ENCODE measurements at places on chromosomes 1 and 21.

GRCh38 chr21:42581336-42581992, 67.8 kb downstream of the SLC37A1 start:
- no peak for DNase-seq

GRCh38 chr1:177424744-177425143, 254.0 kb downstream of the BRINP2 start:
- no peak for DNase-seq

GRCh38 chr1:5667513-5668325, 324.5 kb downstream of the NPHP4 start:
- no peak for DNase-seq

DNA sequence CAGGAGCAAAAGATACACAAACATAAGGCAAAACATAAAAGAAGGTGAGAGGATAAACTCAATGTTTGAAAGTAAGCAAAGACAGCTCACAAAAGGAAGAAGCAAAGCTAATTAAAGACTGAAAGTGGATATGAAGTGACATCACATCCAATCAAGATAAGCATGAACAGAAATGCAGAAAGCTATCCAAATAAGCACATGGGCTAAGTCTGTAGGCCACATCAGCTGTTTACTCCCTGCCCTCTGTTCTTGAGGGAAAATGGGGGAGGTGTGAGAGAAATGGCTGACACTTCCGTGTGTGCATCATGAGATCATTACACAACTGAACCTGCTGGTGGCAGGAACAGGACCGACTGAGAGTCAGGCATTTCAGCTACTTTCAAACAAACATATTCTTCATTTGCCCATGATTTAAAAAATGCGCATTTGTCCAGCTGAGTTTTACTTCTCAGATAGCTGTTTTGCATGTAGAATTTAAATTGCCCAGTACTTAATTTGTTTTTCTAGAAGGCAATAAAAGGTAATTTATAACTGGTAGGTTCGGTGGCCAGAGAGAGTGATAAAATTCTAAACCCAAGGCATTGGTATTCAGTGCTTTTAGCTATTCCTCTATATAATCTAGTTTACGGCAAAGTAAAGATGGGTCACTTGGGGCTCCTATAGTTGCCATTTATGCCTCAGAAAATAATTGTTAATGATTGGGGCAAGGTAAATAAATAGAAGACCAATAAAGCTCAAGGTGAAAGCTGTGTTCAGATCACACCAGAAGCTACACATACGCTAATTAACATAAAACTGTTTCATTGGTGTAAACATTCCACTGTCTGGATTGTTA, 27.2 kb upstream of the MAN1A2 start:
- DNase-seq = no peak

DNA sequence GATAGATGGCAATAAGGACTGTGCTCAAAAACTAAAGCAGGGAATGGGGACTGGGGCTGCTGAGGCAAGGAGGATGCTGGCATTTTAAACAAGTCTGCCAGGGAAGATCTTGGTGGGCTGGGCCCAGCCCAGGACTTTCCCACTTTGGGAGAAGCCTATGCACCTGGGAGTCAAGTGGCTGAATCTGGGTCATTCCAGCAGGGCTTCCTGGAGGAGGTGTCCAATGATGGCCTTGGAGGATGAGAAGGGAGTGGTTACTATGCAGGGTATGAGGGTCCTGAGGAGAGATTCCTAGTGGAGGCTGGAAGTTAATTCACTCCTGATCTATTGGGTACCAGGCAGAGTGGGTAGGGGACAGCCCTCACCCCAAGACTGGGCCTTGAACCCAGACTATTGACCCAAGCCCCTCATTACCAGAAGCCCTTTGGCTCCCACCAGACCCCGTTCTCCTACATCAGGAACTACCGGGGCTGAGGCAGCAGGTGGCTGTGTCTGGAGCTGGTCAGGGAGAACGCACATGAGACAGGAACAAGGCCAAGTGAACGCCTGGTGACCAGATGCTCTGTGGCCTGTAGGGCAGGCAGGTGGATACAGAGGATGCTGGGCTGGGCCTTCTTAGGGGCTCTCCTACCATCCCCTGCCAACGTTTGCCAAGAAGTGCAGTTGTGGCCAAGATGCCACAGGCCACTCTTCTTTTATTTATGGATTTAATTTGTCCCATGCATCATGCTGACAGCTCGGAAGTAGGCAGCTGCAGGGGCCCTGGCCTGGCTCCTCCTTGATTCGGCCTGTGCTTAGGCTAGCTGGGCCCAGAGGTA, 18.3 kb upstream of the LRP8 start:
- no peak for DNase-seq

DNA sequence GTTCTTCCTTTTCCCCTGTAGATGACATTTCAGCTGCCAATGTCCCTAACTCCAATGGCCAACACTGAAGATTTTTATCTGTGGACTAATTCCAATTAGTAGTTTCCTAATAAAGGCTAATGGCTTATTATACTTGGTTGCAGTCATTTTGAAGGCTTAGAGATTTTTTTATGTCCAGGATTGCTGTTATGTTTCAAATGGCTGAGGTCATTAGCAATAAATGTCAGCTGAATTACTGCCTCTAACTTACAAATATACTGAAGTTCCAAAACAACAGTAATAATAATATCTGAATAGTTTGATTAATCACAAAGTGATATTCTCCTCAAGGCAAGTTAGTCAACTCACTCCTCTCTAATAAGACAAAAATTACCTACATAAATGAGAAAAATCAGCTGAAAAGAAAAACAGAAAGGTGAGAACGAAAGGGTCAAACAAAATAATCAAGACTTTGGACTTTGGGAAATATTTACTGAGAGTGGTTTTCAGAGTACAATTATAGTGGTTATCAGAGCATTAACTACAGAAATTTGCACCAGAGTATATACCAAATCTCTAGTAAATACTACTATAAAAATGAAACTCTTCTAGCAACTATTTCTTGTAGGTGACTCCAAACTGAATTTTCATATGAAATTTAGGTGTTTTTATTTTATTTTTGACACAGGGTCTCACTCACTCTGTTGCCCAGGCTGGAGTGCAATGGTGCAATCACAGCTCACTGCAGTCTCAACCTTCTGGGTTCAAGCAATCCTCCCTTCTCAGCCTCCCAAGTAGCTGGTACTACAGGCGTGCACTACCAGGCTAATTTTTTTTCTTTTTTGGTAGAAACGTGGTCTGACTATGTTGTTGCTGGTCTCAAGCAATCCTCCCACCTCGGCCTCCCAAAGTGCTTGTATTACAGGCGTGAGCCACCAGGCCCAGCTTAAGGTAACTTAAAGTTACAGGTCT, 3.5 kb downstream of the ZZZ3 start:
- no peak for DNase-seq

DNA sequence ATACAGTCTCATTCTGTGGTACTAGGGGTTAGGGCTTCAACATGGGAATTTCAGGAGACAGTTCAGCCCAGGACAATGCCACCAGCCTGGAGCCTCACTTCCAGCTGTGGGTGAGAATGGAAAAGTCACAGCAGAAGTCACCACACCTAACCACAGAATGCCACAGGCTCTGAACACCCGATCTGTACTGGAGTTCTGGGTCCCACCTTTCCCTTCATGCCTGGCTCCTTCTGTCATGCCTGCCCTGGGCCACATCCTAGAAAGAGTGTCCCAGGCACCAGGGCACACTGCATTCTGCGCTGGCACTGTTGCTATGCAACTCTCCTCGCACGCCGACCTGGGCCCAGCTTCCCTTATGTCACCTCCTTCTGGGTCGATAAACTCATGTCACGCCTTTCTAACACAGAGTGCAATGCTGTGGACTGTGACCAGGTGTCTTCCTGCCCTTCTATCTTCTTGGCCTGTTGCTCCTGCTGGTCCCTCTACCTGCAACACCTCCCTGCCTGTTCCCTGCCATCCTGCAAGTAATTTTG, 21.2 kb downstream of the RCSD1 start:
- no peak for DNase-seq

GRCh38 chr1:165854101-165854845, 26.9 kb downstream of the UCK2 start:
- no peak for DNase-seq

DNA sequence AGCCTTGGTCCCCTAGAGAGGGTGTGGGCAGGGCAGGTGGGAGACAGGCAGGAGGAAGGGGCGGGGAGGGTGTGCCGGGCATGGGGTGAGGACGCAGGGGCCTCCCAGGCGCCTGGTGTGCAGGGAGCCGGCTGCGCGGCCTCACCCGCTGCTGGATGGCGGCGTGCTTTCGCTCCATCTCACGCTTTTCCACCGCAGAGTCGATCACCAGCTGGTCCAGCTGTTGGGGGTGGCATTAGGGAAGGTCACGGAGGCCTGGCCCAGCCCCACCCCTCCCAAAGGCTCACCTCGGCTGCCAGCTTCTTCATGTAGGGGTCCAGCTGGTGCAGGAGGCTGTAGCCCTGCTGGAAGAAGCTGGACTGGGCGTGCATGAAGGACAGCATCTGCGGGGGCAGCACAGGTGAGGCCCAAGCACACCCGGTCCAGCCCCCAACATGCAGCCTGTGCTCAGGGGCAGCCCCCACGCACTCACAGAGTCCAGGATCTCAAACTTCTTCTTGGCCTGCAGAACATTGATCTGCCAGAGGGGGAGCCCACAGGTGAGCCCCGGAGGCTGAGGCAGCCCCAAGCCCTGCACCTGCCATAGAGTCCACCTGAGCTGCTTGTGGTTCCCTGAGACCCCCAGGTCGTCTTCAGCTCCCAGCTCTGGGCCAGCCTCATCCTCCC, 7.9 kb downstream of the ACAP3 start:
- DNase-seq = no peak

DNA sequence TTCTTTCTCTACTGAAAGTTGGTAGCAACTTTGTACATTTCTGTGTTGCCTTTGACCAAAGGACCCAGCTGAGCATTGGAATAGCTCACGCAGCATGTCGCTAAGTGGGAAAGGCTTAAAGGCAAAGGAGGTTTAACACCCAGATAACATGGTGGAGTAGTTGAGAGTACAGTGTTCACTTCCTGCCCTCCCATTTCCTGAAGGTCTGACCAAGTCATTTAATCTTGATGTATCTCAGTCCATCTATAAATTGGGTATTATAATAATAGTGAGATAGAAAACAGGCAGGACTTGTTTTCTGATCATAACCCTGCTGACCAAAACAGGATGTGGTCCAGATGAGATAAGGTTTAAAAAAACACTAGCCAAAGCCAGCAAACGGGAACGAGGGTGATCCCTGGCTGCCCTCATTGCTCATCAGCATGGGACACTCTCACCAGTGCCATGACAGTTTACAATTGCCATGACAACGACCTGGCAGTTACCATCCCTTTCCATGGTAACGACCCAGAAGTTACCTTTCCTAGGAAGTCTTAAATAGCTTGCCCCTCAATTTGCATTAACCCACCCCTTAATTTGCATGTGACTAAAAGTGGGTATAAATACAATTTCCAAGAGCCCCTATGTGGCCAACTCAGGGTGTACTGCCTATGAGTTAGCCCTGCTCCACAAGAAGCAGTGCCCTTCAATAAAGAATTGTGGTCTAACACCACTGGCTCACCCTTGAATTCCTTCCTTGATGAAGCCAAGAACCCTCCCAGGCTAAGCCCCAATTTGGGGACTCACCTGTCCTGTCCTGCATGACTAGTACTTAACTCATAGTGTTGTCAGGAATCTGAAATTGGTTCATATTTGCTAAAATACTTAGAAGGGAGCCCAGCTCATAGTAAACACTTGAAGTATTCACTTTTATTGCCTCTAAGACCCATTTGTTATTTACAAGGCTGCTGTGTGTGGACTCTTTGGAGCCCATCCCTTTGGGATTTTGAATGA, 28.4 kb upstream of the FHAD1 start:
- no peak for DNase-seq

DNA sequence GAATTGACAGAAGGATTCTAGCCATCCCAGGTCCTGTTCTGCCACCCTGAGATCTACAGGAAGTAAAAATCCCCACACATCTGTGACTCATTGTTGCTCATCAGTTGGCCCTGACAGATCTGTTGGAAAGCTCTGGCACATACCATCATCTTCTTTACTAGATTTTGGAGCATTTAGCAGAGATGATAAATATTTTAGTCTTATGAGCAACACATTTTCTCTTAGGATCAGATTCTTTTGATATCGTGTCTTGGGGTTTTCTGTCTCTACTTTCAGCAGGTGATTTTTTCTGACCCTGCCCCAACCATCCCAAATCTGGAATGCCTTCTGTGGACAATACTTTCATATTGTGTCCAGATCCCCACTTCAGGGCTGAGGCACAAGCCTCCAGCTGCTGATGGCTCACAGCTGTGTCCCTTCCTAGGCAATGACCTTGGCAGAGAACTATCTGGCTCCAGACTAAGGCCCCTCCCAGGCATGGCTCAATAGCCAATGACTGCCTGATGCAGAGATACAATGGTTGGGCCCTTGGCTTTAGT, 102.8 kb downstream of the GDAP2 start:
- DNase-seq = peak; percentile 13

DNA sequence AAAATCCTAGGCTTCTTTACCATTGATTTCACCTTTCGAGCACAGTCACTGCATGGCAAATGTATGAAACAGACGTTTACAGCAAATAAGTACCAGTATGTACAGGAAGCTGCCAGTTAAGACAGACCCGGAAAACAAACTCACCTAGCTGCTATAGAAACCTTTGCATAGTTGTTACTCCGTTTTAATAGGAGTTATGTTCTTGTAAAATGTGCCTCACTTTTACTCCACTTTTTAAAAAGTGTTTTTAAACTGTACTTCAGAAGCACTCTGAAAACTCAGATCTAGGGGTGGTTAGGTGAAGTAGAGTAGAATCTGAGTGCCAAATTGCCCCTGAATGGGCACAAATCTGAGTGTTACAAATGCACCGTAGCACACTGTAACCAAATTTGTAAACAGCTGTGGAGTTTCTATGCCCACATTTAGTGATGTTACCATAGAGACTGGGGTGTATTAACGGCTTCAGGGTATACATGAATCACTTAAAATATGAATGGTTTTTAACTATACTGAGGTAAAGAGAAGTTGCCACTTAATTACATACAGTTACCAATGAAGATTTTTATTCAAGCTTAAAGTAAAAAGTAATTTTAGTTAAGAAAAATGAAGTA, 30.7 kb downstream of the CNIH4 start:
- DNase-seq = no peak

GRCh38 chr1:211825980-211826379, 4.6 kb downstream of the LPGAT1 start:
- DNase-seq = no peak

DNA sequence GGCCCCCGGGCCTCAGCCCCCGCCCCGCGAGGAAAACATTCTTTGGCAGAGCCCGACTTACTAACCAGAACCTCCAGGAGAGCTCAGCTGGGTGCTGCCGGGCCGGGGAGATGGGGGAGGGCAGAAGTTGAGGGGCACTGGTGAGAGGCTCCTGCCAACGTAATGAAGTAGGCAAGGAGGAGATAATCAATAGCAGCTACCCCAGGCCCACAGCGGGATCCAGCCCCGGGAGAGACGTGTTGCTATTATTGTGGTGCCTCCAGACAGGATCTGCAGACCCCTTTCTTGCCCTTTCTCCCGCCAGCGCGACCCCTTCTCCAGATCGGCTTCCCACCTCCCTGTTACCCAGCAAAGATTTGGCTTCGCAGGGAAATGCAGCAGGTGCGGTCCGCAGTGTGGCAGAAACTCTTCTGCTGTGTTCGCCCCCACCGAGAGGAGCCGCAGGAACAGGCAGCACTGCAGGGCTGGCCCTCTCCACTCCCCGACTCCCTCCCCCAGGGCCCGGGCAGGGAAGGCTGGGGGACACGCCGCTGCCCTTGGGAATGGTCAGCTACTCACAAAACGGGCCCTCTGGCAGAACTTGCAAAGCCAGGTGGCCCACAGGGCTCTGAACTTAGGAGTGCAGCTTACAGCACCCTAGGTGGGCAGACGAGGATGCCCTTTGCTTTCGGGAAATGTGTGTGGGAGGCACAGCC, 1.5 kb upstream of the KCNA2 start:
- DNase-seq = no peak

- no peak for DNase-seq
Observed at GRCh38 chr21:37593015-37593414, 226.4 kb downstream of the DYRK1A start.
